ENCODE measurements at places on chromosomes 7 and 10. TPM values are rescaled to one million over a fixed set of nuclear protein-coding genes. Genes with fewer than 3 reads are reported as not detected.

GRCh38 chr7:82362129-82362706, 81.4 kb downstream of the CACNA2D1 start:
- no peaks in the 10 kb centered on the region for H3K4me1 ChIP-seq
- DNase-seq = no peak
- no peak overlapping the region for H3K27ac ChIP-seq

OR2A7 gene
- 2.1 TPM for total RNA-seq

UNCX gene
- not detected for total RNA-seq

DNA sequence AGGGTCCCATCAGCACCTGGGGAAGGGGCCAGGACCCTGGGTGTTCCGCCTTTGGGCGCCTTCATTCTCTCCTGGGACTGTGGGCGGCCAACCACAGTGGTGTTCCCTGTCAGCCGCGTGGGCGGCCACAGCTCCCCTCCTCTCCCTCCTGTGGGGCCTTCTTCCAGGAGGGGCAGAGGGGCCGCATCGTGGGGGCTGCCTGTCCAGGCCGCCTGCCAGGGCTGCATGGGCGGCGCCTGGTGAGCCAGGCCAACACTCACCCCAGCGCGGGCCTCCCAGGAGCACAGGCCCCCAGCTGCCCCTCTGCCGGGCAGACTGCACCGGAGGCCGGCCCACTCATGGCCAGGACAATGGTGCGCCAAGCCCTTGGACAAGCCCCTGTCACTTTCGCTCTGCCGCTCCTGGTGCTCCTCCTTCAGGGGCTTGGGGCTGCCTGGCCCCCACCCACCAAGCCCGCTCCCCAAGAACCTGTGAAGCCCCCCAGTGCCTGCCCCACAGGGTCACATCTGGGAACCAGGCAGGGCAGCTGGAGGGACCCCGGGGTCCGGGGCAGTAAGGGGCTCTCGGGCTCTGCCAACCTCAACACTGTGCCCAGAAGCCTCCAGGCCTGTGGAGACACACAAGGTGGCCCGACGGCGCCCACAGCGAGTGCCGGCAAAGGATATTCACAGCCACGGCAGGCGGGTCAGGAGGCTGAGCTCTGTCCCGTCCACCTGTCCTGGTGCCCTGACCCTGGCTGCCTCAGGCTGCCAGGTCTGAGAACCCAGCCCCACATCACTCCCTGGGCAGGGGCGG, 42.8 kb downstream of the AP5Z1 start:
- no peak overlapping the region for H3K4me3 ChIP-seq
- no peaks in the 10 kb centered on the region for H3K36me3 ChIP-seq
- H3K27me3 ChIP-seq = peaks cover 11% of the 10 kb centered on the region
- no peak for DNase-seq
- no peak overlapping the region for H3K27ac ChIP-seq

GRCh38 chr7:13411636-13412035, 577.8 kb downstream of the ETV1 start:
- H3K27me3 ChIP-seq = no peaks in the 10 kb centered on the region
- no peak for DNase-seq
- H3K4me1 ChIP-seq = no peaks in the 10 kb centered on the region

CDNF gene
- total RNA-seq = 1.0 TPM

GRCh38 chr7:47664650-47665195, 82.8 kb upstream of the TNS3 start:
- H3K4me1 ChIP-seq = no peaks in the 10 kb centered on the region
- H3K27ac ChIP-seq = no peak overlapping the region
- no peak for DNase-seq
- no peaks in the 10 kb centered on the region for H3K27me3 ChIP-seq
- H3K4me3 ChIP-seq = no peak overlapping the region

DNA sequence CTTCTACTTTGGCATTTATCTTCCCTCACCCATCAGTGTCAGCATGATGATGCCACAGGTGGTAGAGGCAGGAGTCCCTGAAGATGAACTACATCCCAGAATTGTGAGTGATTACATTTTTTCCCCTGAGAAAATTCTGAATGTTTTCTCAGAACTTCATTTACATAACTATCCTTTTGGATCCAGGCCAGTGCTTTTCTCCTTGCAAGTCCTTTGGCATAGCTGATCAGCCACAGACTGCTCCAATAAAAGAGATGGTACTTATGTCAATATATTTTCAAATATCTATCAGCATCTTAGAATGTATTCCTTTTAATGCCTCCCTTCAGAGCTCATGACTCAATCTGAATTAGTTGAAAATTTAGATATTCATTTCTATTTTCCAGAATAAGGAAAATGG, 135.5 kb downstream of the IQUB start:
- DNase-seq = no peak
- H3K4me3 ChIP-seq = no peak overlapping the region
- H3K36me3 ChIP-seq = no peaks in the 10 kb centered on the region
- no peaks in the 10 kb centered on the region for H3K4me1 ChIP-seq
- no peak overlapping the region for H3K27ac ChIP-seq

- H3K4me1 ChIP-seq = no peaks in the 10 kb centered on the region
- H3K4me3 ChIP-seq = no peak overlapping the region
- no peaks in the 10 kb centered on the region for H3K27me3 ChIP-seq
- H3K27ac ChIP-seq = no peak overlapping the region
- H3K36me3 ChIP-seq = no peaks in the 10 kb centered on the region
- no peak for DNase-seq
Observed at GRCh38 chr7:46478046-46478445, 557.0 kb upstream of the IGFBP3 start.

DNA sequence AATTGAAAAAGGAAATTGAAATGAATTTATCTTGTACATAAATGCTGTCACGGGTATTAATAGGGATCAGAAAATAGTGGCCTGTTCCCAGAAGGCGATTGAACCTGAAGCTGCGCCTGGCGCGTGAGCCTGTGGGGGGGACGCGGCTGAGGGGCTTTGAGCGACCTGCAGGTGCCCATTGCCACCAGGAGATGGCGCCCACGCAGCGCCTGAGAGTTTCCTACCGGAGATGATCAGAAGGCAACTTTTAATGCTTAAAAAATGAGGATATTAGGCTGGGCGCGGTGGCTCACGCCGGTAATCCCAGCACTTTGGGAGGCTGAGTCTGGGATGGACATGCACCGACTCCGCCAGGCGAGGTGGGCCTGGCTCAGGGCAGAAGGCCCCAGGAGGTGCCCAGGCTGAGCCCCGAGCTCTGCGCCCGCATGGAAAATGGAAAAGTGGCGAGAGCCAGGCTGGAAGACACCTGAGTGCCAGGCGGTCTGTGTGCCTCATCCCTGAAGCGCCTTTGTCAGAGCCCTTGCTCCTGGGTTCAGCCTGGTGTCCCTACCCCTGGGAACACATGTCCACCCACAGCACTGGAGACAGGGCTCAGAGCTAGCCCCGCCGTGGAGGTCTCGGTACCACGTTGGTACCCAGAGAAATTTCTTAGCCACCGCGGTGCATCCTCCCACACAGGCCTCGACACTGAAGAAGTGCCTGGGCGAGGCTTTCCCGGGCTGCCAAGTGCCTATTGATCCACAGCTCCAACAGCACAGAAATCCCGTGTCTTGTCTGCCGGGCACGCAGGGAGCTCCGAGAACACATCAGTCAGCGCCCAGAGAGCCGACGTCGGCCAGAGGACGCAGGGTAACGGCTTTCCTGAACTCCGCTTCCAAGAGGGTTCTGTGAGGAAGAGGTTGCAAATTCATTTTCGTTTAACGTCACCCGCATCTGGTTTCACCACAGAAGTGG, 117.4 kb downstream of the INPP5A start:
- no peaks in the 10 kb centered on the region for H3K36me3 ChIP-seq
- no peak overlapping the region for H3K4me3 ChIP-seq
- H3K27ac ChIP-seq = no peak overlapping the region
- no peaks in the 10 kb centered on the region for H3K27me3 ChIP-seq

DIP2C gene
- total RNA-seq = 1.7 TPM

- no peak for DNase-seq
- no peaks in the 10 kb centered on the region for H3K36me3 ChIP-seq
- peaks cover 3% of the 10 kb centered on the region for H3K4me1 ChIP-seq
- H3K4me3 ChIP-seq = no peak overlapping the region
Observed at GRCh38 chr7:77266291-77266794, 66.7 kb upstream of the FGL2 start.

GRCh38 chr7:45977256-45977780, 56.2 kb upstream of the IGFBP3 start:
- peaks cover 10% of the 10 kb centered on the region for H3K4me1 ChIP-seq
- no peak overlapping the region for H3K4me3 ChIP-seq
- H3K27ac ChIP-seq = no peak overlapping the region
- no peak for DNase-seq
- H3K27me3 ChIP-seq = no peaks in the 10 kb centered on the region
- H3K36me3 ChIP-seq = no peaks in the 10 kb centered on the region

DNA sequence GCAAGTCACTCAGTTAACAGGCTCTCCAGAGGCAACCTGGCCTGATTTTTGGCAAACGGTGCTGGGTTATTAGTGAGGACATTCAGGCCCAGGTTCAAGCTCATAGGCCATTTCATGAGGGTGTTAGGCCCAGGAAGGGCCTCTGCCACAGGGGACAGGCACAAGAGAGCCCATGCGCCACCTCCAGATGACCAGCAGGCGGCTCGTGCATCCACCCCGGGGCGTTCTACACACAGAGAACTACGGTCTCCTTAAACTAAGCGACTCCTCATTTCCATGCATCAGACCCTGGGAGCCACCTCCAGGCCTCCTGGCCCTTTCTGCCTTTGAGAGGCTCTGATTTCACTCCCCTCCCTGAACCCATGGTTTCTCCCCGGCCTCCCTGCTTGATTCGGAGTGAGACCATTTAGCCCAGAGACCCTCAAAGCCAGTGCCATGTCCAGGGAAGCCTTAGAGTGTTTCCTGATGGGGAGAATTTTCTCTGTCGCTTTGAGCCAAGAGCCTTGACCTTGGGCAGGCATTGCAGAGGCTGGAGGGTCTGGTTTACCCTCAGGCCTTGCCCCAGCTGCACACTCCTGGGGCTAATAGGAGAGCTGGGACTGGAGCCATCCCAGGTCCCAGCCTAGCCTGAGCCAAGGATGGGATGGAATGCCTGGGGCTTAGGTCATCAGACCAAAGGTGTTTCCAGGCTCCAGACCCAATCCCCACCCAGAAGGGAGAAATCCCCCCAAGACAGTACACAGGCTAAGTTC, 188.0 kb downstream of the GRID1 start:
- no peaks in the 10 kb centered on the region for H3K27me3 ChIP-seq
- no peak overlapping the region for H3K4me3 ChIP-seq
- H3K27ac ChIP-seq = no peak overlapping the region
- H3K36me3 ChIP-seq = no peaks in the 10 kb centered on the region
- H3K4me1 ChIP-seq = no peaks in the 10 kb centered on the region
- DNase-seq = no peak

DNA sequence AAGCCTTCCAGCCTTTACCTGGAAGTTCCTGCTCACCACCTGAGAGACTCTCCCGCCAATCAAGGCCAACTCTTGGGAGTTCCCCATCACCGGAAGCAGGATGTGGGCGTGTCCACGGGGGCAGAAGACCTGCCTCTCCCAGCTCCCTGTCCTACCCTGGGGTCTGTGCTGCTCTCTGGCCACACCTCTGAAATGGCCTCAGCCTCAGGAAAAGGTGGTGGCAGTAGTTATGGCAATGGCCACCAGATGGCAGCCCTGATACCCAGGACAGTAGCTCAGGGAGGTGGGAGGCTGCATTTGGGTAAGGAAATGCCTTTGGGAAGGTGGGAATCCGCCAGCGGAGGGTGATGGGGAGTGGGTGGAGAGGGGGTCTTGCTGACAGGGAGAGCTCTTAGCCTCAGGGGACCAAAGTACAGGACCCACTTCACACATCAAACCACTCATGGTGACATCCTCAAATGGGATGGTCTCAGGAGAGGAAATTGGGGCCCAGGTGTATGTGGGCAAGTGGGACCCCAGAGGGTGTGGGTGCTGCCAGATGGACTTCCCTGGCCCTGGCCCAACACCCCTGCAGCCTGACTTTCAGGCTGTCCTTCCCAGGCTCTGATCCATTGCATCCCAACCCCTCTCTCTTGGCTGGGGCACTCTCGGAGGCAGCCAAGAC, 33.9 kb downstream of the KAZALD1 start:
- H3K27me3 ChIP-seq = peaks cover 25% of the 10 kb centered on the region
- H3K4me3 ChIP-seq = no peak overlapping the region
- H3K36me3 ChIP-seq = no peaks in the 10 kb centered on the region
- H3K27ac ChIP-seq = no peak overlapping the region
- H3K4me1 ChIP-seq = peaks cover 3% of the 10 kb centered on the region
- peak; percentile 78 for DNase-seq

DNA sequence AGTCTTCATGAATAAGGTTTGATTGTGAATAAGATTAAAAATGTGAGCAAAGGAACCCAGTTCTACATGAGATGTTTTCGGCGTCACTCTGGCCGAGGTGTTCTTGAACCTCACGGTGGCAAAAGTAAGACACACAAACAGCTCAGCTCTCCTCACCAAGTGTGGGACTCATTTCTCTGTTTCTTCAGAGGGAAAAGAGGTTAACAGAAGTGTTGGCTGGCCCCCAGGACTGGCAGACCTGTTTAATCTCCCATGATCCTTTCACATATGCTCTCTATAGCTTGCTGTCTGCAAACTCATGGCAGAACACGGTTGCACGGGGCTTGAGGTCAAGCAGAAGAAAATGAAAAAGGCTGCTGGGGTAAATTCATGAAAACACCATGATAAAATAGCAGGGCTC, 394.4 kb downstream of the CALN1 start:
- H3K4me1 ChIP-seq = no peaks in the 10 kb centered on the region
- DNase-seq = no peak
- no peak overlapping the region for H3K27ac ChIP-seq
- H3K4me3 ChIP-seq = no peak overlapping the region
- H3K36me3 ChIP-seq = no peaks in the 10 kb centered on the region

OR2A5 gene
- total RNA-seq = not detected

DNA sequence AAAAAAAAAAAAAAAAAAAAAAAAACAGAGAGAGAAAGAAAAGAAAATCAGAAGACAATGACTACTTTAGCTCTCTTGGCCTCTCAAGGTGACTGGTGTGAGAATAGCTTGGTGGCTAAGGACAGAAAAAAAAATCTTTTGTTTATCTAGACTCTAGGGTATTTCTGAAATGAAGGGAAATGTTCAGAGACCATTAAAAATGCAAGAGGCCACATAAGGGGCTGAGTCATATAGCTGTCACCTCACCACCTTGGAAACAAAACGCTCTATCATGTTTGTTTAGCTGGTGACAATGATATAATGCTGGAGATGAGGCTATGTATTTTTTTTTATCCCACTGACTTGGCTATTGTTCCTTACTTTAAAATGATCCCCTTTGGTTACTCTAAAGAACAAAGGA, 287.0 kb upstream of the CDC14C start:
- no peaks in the 10 kb centered on the region for H3K27me3 ChIP-seq
- H3K36me3 ChIP-seq = no peaks in the 10 kb centered on the region
- peaks cover 19% of the 10 kb centered on the region for H3K4me1 ChIP-seq
- H3K27ac ChIP-seq = no peak overlapping the region

DNA sequence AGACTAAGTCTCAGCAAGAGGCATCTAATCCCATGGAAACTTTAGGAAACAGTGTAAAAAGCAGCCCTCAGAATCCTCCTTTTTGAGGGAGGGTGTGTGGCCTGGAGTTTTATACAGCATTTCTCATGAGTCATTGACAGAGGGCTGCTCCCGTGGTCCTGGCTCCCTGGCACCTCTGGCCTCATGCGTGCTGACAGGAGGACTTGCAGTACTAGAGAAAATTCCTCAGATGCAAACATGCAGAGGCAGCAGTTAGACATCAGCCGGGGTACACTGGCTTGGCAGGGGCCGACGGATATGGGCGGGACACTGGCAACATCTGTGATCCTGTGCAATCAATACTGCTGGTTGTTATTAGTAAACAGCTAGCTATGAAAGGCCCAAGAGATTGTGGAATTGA, 925.1 kb upstream of the CELF2 start:
- H3K4me1 ChIP-seq = no peaks in the 10 kb centered on the region
- no peaks in the 10 kb centered on the region for H3K36me3 ChIP-seq
- H3K27ac ChIP-seq = no peak overlapping the region

Measured in activated naive CD8-positive, alpha-beta T cell treated with anti-CD3 and anti-CD28 coated beads, Interleukin-2, amount 10 ng/mL, durations not matched to agents 7 days and 5 days (primary cell).